ENCODE measurements at places on chromosomes 6 and 20.

DNA sequence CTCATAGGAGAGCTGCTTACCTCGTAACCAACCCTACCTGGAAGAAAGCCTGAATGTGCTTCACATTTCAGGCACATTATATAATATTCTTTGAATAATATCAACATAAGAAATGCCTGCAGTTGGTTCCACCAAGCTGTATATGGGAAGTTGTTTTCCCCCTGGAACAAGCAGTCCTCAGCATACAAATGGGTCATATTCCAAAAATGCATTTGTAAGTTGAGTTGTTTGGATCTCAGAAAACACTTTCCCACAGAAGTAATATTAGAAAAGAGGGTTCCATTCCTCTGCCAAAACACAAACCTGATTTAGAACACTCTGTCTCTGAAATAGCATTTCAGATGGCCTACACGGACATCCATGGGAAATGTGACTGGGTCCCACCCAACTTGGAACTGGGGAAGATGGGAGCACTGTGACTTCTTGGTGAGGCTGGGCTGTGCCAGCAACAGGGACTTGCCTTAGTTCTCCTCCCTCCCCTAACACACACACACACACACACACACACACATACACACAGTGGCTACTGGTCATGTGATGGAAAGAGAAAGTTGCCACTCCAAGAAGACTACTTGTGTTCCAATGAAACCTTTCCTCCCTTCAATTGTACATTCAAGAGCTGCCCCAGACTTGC is 11.4 kb upstream of the RCAN2 start:
- no peak for DNase-seq

GRCh38 chr20:2804041-2804828 is 3.8 kb upstream of the CPXM1 start:
- no peak for DNase-seq

GRCh38 chr20:2207770-2208097 is 88.1 kb upstream of the TGM3 start:
- DNase-seq: no peak

DNA sequence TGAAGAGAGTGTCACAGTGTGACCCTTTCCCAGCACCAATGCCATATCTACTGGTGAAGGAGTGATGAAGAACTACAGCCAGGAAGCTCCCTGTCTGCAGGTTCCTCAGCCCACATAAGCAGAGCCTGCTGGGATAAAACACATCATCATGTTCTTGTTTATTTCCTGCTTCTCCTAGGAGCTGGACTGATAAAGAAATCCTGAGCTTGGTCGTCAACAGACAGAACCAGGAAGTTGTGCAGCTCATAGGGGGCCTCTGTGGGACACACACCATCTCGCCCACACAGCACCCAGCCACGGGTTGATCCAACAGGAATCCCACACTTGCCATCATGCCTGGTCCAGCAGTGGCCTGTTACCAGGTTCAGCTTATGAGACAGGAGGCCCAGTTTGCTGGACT is 2.8 kb upstream of the CSTL1 start:
- no peak for DNase-seq
